Right cardiac atrium (tissue), 5 donors: ENCODE measurements at places on chromosomes 1 and 21.

- no peak for DNase-seq
Measured at GRCh38 chr21:42250422-42251403, 31.8 kb downstream of the ABCG1 start.

DNA sequence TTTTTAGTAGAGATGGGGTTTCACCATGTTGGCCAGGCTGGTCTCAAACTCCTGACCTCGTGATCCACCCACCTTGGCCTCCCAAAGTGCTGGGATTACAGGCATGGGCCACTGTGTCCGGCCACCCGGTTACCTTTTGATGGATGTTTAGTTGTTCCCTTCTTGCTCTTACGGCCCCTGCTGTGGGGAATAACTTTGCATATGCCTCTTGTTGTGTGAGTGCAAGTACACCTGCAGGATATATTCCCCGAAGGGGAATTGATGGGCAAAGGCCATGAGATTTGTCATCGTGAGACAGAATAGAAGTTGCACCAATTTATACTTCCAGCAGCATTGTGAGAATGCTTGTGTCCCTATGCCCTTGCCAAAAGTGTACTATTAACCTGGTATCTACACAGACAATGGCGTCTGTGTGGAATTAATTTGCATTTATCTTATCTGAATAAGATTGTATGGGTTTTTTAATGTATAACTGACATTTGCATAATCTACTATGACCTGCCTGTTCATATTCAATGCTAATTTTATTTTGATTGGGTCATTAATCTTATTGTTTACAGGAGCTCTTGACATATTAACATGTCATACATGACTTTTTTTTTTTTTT is 8.1 kb downstream of the IL6R start:
- DNase-seq = no peak

DNA sequence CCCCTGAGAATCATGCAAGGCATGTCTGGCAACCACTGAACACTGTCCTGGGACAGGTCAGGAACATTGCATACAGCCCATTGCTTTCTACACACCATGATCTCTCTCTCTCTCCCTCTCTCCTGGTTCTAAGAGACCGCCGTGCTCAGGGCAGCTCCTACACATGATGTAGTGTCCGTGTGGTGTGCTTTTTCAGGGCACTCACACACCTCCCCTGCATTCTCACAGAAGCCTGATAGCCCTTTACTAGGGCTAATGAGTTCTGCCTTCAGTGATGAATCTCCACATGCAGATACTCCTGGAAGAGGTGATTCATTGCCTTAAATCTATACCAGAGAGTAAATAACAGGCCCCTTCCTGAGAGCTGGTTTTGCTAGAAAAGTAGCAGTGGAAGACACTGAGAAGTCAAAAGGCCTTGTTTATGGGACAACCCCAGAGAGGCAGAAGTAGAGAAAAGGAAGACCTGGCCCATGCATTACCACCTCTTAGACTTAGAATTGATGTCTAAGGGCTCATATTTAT is 7.2 kb upstream of the OLFML2B start:
- DNase-seq = no peak

DNA sequence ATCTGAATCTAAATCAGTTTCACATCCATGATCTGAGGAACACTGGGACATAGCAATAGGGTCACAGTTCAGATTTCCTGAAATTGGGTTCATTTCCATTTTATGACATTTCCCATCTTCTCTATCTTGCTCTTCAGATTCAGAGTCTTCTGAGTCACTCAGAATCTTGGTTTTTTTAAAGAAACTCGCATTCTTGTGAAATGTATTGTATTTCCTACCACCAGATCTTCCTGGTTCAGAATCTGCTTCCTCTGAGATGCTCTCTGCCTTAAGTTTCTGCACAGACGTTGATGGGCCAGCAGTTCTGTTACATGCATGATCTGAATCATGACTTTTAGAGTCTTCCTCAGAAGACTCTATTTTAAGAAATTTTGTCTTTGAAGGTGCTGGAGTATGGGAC is 15.5 kb upstream of the PSMG1 start:
- DNase-seq = no peak

DNA sequence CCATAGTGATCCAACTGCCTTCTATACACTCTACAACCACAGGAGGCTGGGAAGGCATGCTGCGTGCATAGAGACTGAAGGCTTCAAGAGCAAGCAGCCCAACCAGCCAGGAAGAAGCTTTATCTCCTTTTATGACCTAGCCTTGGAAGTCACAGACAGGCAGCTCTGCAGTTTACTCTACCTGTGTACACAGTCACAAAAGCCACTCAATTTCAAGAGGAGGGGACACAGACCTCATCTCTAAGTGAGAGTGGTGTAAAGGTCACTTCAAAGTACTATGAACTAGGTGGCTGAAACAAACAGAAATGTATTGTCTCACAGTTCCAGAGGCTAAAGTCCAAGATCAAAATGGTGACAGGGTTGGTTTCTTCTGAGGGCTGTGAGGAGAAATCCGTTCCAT is 69.6 kb upstream of the GJB5 start:
- no peak for DNase-seq

GRCh38 chr1:116374353-116375147 is 1.5 kb downstream of the ATP1A1 start:
- peak; percentile 54 for DNase-seq

GRCh38 chr1:87318806-87319205 is 9.9 kb upstream of the LMO4 start:
- DNase-seq = no peak

- DNase-seq = no peak
Measured at GRCh38 chr1:172408958-172409357, 11.5 kb upstream of the C1orf105 start.

DNA sequence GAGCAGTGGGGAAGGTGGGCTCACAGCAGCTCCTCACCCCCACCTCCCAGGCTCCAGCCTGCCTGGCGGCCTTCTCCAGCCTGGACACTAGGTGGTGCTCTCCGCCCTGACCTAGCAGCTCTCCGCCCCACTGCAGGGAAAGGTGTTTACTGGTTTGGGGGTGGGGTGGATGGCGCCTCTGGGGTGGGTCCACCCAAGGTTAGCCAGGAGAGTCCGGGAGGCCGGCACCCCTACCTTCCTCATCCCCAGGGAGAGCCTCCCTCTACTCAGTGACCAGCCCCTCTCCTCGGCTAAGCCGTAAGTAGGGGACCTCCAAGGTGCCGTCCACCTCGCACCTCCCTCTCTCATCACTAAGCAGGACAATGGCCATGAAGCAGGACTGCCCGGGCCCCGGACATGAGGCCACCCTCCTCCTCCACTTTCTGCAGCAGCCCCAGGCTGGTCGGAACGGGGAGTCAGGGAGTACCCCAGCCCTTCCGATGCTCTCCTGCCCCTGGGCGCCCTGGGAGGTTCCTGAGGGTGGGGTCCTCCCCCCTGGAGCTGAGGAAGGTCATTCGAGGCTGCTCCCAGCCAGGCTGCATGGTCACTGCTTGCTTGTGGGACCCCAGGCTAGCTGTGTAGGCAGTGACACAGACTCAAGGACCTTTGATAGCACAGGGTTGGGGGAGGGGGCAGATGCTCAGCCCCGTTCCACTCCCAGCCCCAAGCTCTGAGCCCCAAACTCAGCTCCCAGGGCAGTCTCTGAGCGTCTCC is 101.4 kb upstream of the VAMP3 start:
- DNase-seq = no peak

DNA sequence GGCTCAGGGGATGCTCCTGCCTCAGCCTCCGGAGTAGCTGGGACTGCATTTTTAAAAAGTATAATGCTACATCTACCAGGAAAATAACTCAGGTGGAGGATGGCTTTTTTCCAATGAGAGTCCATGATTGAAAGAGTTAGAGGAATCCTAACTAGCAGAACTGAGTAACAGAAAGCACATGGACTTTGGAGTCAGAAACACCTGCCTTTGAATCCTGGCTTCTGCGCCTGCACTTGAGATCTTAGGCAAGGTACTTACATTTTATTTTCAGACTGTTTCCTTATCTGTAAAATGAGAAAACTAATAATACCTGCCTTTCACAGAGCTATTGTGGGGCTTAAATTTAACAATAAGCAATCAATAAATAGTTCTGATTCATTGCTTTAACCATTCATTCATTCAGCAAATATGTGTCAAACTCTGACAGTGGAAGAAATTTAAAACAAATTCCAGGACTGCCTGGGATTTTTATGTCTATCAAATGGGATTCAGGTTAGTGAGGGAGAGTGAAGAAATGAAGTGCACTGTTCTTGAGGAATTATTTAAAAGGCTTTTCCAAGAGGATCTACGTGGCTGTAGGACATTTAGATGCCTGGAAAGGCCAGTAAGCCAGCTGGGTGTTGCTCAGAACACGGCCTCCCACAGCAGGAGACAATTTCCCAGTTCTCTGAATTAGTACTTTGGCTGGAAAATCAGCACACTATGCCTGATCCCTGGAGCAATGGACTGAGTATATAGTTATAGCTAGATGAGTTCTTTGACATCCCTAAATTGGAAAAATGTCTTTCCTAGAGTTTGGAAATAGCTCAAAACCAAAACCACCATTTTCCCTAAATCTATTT is 12.8 kb upstream of the LBR start:
- no peak for DNase-seq

GRCh38 chr1:150905301-150905700 is 18.4 kb downstream of the CTXND2 start:
- DNase-seq = no peak

GRCh38 chr1:183318433-183318832 is 99.7 kb downstream of the NMNAT2 start:
- DNase-seq = peak; percentile 89
